ENCODE measurements at places on chromosomes 3 and 15. TPM values are rescaled to one million over a fixed set of nuclear protein-coding genes. Genes with fewer than 3 reads are reported as not detected.

The NOX5 gene
- total RNA-seq: 0.14 TPM

- DNase-seq: no peak
Observed at GRCh38 chr15:78272316-78272715, 8.0 kb downstream of the DNAJA4 start.

GRCh38 chr15:98304371-98304770, 343.9 kb downstream of the ARRDC4 start:
- DNase-seq: no peak

GRCh38 chr3:172259726-172260248, 188.5 kb downstream of the GHSR start:
- DNase-seq: no peak

DNA sequence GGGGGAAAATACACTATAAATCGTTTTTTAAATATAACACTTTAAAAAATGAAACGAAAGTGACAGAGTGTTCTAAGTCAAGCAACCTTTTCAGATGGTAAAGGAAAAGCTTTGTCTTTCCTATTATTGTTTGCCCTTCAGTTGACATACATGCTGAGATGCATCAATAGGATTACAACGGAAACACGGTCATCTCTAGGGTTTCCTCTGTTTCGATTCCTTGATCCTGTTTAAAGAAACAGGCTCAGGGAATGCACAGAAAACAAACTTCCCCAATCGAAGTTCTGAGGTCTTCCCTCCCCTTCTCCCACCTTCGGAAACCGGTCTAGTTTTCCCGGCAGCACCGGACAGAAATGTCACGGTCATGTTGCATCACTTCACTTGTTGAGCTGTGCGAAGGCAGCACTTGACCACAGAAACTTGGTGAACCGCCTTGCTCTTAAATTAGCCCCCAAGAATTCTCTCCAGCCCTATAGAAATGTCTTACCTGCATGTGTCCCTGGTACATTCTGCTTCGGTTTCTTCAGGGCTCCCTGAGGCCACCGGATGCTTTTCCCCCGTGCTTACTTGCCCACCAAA, 556 bp downstream of the PEX5L start:
- DNase-seq: no peak
